ENCODE measurements at places on chromosomes 5 and 9.

GRCh38 chr9:70044490-70045307 lies 1.1 kb downstream of the MAMDC2 start:
- DNase-seq = peak; percentile 21

DNA sequence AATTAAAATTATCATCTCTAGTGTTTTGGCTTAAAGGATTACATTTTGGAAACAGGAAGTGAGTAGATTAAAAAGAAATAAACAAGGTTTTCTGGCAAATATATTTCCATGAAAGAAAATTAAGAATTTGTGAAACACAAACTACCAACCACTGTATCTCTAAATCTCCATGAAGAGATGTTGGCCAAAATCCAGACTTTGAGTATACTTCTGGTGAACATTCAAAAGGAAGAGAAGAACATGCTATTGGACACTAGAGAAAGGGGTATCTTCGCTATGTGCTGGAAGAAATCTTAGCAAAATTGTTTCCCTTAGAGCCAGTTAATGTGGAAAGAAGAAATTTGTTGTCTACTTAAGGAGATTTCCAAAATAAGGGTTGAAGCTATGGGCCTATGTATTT lies 710.4 kb upstream of the CTNND2 start:
- no peak for DNase-seq

DNA sequence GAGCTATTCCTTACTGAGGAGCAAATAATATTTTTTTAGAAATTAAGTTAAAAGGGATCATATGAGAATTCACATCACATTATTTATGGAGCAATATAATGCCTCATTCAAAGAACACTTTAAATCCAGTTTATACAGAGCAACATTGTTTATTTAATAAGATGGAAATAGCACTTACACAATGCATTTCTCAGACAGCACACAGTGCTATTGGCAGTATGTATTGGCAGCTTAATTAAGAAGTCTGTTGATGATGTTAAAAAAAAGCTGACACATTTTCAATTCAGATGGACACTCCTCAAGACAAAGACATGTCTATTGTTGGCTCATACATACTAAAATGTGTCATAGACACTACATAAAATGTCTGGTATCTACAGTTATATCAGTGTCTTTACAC lies 171.3 kb downstream of the NR2F1-AS1 start:
- DNase-seq = no peak

GRCh38 chr9:82333671-82334070 lies 345.1 kb downstream of the SPATA31D1 start:
- DNase-seq = no peak

GRCh38 chr5:5046680-5047502 lies 93.2 kb upstream of the ADAMTS16 start:
- DNase-seq = no peak
